NCI-H510A treated with DMSO at 0.1 percent for 48 hours (cell line): ENCODE measurements at places on chromosomes 6 and 20.
A peak's percentile ranks its signal among the peaks of the same experiment; 100 is the strongest.

DNA sequence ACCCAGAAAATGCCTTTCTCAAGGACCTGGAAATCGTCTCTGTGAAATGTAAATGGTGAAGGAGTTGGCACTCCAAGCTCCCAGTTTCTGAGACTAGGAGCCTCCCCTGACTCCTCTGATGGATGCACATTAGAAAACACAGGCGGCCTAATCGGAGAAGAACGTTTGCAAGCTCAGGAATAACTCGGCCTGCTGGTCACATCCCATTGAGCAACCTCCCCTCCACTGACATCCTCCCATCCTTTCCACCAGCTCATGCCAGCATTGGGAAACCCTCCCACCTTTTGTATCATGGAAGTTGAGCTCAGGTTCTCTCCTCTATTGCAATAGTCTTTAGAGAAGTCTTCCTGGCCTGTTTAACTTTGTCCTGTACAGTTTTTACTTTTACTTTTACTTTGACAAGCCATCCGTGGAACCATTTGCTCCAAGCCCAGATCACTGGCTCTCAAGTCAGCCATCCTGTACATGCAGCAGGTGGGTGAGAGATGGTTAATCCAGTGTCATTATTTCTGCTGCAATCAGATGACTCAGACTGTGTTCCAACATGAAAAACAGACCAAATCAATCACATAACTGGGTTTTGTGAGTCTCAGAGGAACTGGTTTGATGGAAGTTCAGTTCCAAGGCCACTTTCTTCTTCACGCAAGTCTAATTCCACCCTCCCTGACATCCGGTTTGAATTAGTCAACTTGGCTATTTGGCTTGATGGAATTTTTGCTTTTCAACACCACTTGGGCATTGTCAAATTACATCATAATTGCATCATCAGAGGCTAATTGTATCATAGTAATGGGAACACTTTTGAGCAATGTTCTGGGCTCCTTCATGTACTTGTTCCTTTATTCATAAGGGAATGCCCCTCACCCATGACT, 619.4 kb upstream of the CDH4 start:
- DNase-seq: no peak

GRCh38 chr6:106546691-106547414, 82.4 kb downstream of the RTN4IP1 start:
- DNase-seq: no peak

- peak; percentile 44 for DNase-seq
These were observed 835 bp downstream of the PRR18 start for GRCh38 chr6:166307082-166308032.

DNA sequence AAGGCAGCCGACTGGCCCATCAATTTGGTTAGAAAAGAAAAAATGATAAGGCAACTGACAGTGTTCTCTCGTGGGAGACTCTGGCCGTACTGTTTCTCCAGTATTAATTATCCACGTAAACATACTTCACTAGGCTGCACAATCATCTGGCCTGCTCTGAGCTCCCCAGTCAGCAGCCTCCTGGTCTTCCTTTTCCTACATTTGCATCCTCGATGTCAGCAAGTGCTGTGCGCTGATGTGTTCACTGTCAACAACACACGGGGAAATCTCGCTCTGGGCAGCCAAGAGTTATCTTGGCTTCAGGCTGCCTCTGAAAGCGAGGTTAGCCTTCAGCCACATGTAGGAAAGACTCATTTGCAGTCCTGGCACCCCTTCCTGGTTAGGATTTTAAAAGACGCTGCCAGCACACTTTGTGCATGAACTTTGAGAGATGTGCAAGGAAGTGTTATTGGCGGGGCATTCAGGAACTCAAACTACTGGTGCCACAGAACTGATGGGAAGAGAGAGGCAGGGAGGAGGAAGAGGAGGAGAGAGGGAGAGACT, 460.5 kb upstream of the ARID1B start:
- no peak for DNase-seq

- no peak for DNase-seq
These were observed 29.8 kb downstream of the SYCP2 start for GRCh38 chr20:59903621-59904020.

DNA sequence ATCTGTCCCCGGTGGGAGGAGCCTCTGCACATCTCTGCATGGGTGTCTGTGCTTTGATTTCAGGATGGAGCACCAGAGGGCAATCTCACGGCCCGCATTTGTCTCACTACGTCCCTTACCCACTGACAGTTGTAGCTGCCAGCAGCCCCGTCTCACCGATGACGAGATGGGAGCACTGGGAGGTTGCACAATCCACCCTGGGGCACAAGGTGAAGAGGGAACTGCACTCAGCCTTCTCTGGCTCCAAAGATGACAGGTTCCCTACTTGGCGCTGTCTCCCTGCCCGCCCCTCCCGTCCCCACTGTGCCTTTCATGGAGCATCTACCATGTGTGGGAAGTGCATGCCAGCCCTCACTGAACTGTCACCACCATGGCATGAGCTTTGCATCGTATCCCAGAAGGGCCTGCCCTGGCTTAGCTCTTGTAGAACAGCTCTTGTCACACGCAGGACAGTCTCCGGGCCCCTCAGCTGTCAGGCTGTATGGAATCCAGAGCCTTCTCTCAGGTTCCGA, 99.9 kb upstream of the PMEPA1 start:
- no peak for DNase-seq

DNA sequence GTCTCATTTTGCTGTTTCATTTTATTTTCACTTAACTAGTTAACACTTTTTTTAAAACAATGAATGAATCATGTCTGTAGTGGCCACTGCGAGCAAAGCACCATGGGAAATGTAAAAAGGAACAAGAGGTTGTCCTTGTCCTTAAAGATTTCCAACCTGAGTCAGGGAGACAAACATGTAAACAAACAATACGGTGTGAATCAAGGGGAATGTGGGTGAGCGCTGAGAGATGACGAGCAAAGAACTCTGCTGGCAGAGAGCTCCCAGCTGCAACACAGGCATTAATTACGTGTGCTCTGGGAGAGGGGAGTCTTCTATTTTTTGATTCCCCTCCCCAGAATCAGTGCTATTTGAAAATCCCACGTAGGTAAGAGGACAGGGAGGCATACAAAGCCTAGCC, 84.3 kb downstream of the ATXN1 start:
- DNase-seq: no peak

- no peak for DNase-seq
These were observed 63.4 kb downstream of the TCP11 start for GRCh38 chr6:35077713-35078105.

DNA sequence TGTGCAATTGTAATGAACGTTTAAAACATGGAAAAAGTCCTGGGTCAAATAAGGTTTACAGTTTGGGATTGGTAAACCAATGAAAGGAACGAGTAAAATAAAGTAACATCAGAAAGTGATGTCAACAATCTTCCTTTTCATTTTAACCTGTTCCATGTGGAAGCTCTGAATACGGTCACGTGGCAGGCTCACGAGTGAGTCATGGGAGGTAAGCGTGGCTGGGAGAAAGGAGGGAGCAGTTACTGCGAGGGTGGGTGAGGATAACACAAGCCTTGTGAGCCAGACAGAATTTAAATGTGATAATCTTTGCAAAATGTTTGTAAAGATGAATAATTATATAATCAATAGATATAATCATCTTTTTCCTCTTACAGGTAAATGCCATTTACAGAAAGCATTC, 171.3 kb upstream of the HDAC2 start:
- DNase-seq: no peak

GRCh38 chr6:137581019-137581707, 87.0 kb upstream of the OLIG3 start:
- DNase-seq: no peak

DNA sequence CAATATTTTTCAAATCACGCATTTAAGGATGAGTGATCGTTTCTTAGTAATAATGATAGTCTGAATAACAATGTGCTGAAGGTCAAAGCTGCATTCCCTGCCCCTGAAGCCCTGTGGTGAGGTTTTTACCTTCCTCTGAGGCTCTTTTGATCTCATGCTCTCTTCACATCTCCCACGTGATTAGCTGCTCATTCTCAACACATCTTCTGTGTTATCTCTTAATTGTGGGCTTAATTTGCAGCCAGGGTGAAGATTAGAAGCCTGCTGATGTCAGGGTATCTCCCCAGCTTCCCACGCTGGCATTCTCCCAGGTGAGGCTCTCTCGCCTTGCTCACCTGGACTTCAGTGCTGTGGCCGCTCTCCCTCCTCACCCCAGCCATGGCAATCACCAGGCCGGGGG, 109.7 kb upstream of the FOXQ1 start:
- DNase-seq: no peak

GRCh38 chr20:41413169-41413568, 46.6 kb upstream of the EMILIN3 start:
- no peak for DNase-seq

DNA sequence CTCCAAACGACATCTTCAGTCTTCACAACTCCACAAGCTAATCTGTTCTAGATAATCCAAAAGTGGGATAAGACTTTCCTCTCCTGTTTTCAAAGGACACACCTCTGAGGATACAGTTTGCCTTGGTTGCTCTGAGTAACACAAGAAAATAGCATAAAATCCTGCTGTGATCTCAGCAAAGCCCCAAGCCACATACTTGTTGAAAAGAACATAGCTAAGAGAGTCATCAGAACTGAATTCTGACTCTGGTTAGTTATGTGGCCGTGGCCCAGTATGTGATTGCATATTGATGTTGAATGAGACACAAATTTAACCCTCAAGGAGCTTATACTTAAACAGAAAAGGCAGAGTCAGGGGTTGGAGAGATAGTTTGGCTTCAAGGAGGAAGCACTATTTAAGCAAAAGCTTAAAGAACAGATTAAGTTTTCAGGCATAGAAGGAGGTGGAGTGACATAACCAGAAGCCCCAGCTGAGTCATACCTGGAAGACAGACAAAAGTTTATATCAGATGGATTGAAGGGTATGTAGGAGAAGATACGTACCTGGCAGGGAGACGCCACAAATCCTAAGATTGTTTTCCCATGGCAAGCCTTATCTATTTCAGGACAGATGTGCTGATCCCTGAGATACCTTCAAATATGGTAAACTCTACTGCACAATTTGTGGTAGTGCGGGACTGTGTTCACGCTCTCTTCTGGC, 41.2 kb downstream of the OPN5 start:
- DNase-seq: no peak

DNA sequence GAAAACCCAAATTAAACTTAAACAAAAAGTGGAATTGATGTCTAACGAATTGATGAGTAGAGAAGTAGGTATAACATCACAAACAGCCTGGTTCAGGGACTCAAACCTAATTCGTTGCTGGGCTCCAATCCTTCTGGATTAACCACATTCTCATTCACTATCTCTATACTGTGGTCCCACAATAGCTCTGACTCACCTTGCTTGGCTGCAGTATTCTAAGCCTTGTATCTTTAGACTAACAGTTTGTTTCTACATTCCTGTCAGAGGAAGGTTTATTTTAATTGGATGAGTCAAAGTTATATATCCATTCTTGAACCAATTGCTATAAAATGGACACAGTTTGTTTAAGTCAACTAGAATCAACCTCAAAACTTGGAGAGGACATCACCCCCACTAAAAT, 530.5 kb upstream of the PTCHD4 start:
- no peak for DNase-seq

- no peak for DNase-seq
These were observed at the start of gene UBD for GRCh38 chr6:29559524-29560287. Gene UBD, minus strand, starts transcription at chr6:29559732. Its CDS starts 31 bp downstream, at chr6:29559701.

GRCh38 chr6:158900663-158901312, 81.6 kb upstream of the EZR start:
- no peak for DNase-seq

- DNase-seq: no peak
These were observed 192.2 kb downstream of the TBC1D32 start for GRCh38 chr6:121142093-121142492.

- DNase-seq: no peak
These were observed 235 bp downstream of the MAP7 start for GRCh38 chr6:136550045-136550329.

GRCh38 chr20:16672299-16672698, 57.5 kb upstream of the SNRPB2 start:
- DNase-seq: no peak

DNA sequence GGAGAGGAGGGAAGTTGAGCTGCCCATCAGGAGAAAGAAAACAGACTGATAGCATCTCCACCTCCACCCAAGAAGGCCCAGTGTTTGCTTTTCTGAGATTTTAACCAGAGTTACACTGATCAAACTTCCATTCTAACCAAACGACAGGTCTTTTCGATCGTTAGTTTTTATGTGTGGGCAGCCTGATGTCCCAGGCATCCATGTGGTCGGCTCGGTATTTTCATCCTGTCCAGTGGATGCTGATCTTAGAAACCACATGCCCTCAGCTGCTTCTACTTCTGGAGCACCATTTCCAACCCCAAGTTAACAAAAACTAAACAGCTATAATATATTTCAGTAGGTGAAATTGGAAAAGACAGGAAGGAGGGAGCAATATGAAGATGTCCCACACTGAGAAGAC, 536.8 kb upstream of the JAG1 start:
- no peak for DNase-seq

DNA sequence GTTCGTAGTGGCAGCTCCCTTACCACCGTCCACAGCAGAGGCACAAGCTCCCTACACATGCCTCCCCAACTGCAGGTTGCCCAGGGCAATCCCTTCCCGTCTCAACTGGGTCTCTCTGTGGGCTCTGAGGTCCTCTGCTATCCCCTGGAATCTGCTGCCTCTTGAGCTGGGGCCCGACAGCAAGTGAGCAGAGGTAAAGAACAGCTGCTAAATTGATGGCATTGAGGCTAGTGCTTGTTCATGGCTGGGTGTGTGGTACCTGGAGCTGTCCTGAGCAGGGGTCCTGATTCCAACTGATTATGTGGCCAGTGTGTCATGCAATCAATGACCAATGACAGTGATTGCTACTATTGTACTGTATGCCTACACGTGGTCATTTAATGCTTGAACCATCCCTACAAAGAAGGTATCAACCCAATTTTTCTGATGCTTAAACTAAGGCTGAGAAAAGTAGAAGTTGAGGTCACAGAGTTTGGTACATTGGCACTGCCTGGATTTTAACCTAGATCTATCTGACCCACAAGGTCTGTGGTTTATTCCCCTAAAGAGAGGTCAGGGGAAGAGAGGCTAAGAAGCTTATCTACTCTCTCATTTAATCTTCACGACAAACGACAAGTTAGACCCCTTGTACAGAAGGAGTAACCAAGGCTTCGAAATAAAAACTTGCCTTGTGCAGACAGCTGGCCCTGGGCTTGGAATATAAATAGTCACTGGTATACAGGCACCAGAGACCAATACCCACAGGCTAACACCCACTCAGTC, 41.1 kb downstream of the HNF4A start:
- no peak for DNase-seq

DNA sequence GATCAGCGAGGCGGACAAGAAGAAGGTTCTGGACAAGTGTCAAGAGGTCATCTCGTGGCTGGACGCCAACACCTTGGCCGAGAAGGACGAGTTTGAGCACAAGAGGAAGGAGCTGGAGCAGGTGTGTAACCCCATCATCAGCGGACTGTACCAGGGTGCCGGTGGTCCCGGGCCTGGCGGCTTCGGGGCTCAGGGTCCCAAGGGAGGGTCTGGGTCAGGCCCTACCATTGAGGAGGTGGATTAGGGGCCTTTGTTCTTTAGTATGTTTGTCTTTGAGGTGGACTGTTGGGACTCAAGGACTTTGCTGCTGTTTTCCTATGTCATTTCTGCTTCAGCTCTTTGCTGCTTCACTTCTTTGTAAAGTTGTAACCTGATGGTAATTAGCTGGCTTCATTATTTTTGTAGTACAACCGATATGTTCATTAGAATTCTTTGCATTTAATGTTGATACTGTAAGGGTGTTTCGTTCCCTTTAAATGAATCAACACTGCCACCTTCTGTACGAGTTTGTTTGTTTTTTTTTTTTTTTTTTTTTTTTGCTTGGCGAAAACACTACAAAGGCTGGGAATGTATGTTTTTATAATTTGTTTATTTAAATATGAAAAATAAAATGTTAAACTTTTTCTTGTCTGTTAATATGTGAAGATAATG, 2.2 kb downstream of the HSPA1B start:
- peak; percentile 66 for DNase-seq

GRCh38 chr20:38970302-38970701, 8.2 kb downstream of the DHX35 start:
- no peak for DNase-seq
